Stimulated activated CD4-positive, alpha-beta T cell treated with anti-CD3 and anti-CD28 coated beads, Interleukin-1b, Interleukin-23, amount 100 ng/mL, for 1 hour (primary cell): ENCODE measurements at places on chromosomes 2 and 18.

GRCh38 chr2:159542101-159542500 is 74.2 kb downstream of the BAZ2B start:
- DNase-seq, result no peak

DNA sequence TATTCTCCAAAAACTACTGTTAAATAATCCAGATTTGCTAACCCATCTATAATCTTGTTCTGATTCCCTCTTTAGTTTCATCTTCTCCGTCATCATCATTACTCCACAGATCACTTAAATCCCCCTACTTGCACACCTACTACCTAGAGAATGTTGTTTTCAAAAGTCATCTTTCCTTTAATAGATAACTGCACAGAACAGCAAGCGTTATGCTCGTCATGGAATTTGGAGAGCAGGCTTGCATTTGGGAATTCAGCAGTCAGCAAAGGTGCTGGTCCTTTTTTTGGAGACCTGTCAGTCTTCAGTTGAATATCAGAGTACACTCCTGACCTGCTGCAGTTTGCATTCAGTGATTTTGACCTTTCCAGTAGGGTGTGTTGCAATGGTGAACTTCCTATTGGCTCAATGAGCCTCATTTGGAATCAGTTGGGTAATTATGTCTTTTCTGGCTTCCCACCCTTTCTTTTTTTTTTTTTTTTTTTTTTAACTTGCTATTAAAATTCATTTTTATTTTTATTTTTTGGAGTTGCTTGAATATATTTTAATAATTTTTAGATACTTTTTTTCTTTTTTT is 110.6 kb downstream of the HNRNPLL start:
- DNase-seq, result no peak

DNA sequence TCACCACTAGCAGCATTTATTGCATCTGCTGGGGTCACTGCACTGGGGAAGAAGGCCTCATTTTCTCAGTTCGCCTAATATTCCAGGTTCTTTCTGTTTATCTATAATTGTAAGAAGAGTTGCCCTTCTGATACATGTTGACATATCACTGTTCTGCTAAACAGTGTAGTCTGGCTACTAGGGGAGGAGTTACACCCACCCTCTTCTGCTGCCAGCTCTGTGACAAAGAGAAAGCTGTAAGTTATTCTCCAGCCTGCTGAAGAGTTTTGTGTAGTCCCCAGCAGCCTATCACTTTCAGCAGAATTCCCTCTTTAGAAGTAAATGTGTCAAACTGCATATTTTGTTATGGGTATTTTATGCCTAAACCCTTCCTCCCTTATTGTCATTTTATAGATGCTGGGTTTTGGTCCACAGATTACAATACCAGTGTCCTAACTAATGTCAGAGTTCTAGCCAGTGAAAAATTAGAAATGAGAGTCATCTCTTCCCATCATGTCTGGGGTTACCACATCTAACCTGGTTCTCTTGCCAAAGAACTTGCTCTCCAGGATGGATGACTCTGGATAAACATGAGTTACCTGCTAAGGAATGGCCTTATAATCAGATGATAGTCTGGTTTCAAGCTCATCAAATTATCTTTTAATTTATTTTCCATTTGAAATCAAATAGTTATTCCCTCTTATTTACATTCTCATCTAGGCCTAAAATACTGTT is 5.6 kb upstream of the MBOAT2 start:
- DNase-seq, result no peak

GRCh38 chr18:36329684-36330434 is 32.3 kb downstream of the FHOD3 start:
- DNase-seq, result no peak

- no peak for DNase-seq
Observed at GRCh38 chr2:209976698-209977385, 25.6 kb upstream of the RPE start.

- DNase-seq, result no peak
Observed at GRCh38 chr2:10382354-10383061, 65.6 kb downstream of the ODC1 start.

GRCh38 chr18:66623821-66624220 is 19.9 kb upstream of the CDH19 start:
- DNase-seq, result no peak

DNA sequence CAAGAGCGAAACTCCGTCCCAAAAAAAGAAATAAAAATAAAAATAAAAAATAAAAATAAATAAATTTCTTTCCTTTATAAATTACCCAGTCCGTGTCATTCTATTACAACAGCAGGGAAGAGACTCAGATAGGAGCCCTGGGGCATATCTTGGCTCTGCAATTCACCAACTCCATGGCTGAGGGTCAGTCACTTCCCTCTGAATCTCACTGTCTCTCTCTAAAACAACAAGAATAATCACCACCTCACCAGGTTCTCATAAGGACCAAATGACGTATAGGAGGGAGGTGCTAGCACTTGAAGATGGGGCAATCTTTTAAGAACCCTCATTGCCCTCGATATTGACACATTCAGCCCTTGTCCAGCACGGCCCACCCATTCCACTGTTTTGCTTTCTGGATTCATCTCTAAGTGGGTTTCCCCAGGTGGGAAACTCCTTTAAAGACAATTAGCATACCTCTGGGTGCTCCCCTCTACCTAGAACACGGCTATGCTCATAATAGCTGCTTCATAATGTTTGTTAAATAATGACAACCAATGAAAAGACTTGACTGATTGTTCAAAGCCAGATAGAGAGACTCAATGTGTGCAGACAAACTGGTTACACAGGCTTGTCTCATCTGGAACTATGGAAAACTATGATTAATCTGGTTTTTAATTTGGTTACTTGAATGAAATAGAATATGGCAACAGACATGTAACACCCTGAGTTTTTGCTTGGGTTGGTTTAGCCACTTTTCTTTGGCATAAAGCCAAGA is 15.1 kb downstream of the MYCN start:
- no peak for DNase-seq

DNA sequence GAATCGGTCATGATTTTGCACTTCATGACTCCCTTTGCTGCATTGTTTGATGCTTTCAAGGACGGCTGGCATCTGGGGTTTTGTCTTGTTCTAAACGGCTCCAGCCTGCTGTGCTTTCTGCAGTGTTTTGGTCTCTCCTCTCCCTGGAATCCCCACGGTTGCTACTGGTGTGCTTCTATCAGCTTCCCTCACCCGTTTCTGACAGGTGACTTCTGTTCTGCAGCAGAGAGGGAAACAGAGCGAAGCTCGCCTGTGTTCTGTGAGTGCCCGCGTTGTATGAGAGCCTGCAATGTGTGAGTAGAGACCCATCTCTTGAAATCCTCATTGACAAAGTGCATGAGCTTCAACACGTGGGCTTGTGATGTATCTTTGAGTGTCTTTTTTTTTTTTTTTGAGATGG is 102.8 kb downstream of the DCDC2C start:
- DNase-seq, result no peak

- DNase-seq, result no peak
Observed at GRCh38 chr2:23544589-23545295, 159.8 kb downstream of the KLHL29 start.

DNA sequence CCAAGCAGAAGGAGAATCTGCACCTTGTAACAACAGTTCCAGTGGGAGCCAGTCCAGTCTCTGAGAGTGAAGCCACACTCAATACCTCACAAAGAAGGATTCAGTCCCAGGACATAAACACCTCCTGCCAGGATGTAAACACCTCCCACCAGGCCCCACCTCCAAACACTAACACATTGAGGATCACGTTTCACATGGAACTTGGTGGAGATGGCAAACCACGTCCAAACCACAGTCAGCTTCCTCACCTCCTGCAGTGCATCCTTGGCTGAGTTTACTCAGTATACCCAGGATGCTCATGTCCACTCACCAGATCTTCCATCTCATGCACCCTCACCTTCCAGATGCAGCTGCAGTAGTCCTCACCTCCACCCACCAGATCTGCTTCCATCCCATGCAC is 37.8 kb upstream of the TMEM18 start:
- DNase-seq, result no peak

- DNase-seq, result no peak
Observed at GRCh38 chr2:156703642-156704041, 267.5 kb downstream of the GPD2 start.

DNA sequence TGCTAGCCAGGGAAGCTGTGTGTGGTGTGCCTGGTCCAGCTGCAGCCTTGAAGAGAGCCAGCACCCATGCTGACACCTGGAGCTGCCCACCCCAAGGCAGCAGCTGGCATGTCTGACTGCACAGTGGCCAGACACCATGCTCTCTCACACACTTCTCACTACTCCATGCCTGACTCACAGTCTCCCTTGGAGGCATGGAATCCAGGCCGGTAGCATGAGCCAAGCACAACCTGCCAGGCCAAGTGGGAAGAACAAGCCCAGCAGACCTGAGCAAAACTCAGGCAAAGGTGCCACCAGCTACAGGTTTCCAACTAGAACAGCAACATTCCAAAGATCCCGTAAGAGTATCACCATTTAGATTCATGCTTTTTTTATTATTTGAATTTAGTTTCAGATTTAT is 625.3 kb upstream of the LRRTM4 start:
- DNase-seq, result no peak

DNA sequence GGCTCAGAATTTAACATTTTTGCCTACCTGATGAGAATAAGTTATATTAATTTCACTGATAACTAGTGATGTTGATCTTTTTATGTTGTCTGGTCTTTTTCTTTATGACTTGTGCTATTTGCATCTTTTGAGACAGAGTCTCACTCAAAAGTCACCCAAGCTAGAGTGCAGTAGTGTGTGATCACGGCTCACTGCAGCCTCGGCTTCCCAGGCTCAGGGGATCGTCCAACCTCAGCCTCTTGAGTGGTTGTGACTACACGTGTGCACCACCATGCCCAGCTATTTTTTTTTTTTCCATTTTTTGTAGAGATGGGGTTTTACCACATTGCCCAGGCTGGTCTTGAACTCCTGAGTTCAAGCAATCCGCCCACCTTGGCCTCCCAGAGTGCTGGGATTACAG is 7.5 kb downstream of the SMCHD1 start:
- no peak for DNase-seq

- no peak for DNase-seq
Observed at GRCh38 chr2:158894078-158894477, 74.4 kb upstream of the TANC1 start.

DNA sequence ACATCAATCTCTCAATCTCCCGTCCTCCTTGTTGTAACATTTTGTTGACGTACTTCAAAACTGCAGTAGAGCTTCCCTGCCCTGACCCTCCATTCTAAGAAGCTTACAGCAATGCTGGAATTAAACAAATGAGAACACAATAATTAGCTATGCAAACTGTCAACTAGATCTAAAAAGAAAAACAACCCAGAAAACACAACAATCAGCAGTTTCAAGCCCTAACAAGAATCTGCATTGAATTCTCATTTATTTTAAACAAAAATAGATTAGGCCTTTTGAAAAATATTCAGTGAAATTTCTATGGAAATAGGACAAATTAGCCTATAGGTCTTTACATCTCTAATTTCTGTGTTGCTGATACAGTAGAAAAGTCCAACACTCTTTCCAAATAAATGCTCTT is 807.0 kb upstream of the FSHR start:
- no peak for DNase-seq

DNA sequence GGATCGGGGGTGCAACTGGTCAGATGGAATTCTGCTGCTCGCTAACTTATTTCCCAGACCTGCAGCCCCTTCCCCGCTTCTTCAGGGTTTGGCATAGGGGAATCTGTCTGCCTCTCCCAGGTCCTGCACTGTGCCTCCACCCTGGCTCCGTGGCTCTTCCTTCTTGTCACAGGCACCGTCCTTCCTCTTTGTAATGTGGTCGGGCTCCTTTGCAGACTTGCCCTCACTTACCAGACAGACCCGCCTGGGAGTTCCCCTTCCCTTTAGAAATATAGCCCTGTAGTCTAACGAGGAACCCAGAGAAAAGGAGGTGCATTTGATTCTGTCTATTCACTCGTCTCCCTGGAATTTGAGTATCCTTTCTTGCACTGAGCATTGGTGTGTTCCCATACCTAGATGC is 63.9 kb upstream of the PAX8 start:
- no peak for DNase-seq

- DNase-seq, result no peak
Observed at GRCh38 chr18:47345291-47345690, 93.8 kb upstream of the SKOR2 start.

GRCh38 chr2:76446872-76447271 is 736.2 kb upstream of the GCFC2 start:
- DNase-seq, result no peak

- no peak for DNase-seq
Observed at GRCh38 chr2:104707056-104707455, 146.9 kb upstream of the POU3F3 start.

- no peak for DNase-seq
Observed at GRCh38 chr2:52145005-52145404, 1113.1 kb upstream of the NRXN1 start.

DNA sequence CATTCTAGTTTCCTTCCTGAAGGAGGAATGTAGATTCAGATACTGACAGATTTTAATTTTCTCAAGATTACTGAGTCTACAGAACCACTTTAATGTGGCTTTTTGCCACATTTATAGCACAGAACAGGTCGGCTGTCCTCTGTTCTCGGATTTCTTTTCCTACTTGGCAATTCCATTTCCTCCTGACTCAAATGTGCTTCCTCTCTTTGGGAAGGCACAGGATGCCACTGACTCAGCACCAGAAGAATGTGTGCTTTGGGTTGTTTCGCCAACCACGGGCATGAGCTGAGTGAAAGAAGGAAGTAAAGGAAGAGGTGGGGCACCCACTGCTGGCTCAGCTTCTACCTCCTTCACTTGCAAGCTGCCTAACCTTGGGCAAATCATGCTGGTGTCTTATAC is 970.6 kb upstream of the ACVR2A start:
- no peak for DNase-seq

DNA sequence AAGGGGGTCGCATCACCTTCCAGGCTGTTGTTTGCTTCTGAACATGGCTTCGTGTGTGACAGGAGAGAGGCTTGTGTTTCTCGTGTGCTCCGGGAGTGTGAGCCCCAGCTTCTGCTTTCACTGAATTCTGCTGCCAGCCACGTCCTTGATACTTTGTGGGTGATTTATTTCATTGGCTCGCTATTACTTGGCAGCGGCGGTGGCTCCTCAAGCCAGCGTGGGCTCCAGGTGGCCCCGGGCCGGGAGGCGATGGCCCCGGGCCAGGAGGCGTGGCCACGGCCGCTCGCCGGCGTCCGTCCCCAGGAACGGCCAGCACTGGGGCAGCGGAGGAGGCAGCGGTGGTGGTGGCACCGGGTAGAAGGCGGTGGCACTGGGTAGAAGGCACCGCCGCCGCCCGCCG is 63.1 kb downstream of the NAPG start:
- no peak for DNase-seq
